ENCODE measurements at places on chromosomes 5 and 9.

- DNase-seq, result peak; percentile 56
Measured at GRCh38 chr5:110880413-110880812, 141.6 kb downstream of the SLC25A46 start.

DNA sequence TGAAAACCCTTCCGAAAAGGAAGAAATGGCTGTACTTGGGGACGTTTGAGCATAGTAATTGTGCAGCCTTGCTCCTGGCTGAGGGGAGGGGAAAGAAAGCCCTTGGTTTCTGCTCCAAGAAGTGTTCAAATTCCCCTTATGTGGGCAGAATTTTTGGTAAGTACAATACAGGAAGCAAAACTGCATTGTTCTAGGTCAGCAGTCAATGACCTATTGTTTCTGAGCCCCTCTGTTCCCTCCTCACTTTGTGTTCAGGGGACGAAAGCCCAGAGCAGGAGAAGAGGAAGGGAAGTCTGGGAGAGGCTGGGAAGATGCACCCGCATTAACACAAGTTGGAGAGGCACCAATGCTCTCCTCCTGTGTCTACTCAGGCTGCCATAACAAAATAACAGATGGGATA lies 11.9 kb downstream of the BASP1 start:
- DNase-seq, result no peak

DNA sequence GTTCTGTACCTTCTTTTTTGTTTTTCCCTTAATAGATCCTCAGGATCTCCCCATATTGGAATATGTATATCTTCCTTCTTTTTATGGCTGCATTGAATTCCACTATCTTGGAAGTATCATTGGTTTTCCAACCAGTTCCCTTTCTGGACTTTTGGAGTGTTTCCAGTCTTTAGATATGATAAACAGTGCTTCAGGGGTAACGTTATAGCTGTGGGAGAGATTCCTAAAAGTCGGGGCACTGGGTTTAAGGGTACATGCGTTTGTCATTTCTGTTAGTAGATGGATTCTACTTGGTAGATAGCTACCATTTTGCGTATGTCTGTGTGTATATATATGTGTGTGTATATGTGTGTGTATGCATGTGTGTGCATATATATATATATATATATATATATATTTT lies 42.0 kb downstream of the EXOSC2 start:
- DNase-seq, result no peak

- DNase-seq, result no peak
Measured at GRCh38 chr9:120345379-120345778, 234.6 kb downstream of the CDK5RAP2 start.

GRCh38 chr5:54745599-54745998 lies 228.0 kb downstream of the SNX18 start:
- DNase-seq, result no peak

DNA sequence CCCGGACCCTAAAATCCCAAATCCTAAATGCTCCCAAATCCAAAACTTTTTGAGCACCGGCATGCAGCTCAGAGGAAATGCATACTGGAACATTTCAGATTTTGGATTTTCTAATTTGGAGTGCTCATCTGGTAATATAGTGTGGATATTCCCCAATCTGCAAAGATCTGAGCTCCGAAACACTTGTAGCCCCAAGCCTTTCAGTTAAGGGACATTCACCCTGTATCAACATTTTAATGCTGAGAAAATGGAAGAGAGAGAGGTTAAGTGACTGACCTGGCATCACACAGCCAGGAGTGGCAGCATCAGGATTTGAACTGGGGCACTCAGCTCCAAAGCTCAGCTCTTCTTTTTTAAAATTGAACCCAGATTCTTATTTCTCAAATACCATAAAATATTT lies 30.7 kb downstream of the QRFP start:
- DNase-seq, result no peak

DNA sequence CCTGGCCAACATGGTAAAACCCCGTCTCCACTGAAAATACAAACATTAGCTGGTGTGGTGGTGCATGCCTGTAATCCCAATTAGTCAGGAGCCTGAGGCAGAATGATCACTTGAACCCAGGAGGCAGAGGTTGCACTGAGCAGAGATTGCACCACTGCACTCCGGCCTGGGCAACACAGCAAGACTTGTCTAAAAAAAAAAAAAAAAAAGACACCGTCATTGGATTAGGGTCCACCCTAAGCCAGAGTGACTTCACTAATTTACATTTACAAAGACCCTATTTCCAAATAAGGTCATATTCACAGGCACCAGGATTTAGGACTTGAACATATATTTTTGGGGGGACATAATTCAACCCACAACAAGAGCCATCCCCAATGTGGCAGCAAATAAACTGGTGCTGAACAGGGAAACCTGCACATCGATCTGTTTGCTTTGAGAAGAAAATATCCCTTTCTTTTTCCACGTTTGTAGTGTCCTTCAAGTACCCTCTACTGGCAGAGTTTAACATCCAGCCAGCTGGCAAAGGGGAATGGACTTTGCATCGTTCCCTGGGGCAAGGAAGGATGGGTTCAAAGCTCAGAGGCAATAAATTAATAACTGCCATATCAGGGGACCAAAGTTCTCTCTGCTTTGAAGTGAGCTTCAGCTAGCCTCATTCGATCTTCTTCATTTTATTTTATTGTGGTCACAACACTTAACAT lies 3.7 kb upstream of the DNAJC25 start:
- DNase-seq, result no peak

- no peak for DNase-seq
Measured at GRCh38 chr9:114218264-114219120, 63.2 kb downstream of the COL27A1 start.

- DNase-seq, result no peak
Measured at GRCh38 chr5:7659420-7659819, 191.5 kb downstream of the CFAP90 start.

DNA sequence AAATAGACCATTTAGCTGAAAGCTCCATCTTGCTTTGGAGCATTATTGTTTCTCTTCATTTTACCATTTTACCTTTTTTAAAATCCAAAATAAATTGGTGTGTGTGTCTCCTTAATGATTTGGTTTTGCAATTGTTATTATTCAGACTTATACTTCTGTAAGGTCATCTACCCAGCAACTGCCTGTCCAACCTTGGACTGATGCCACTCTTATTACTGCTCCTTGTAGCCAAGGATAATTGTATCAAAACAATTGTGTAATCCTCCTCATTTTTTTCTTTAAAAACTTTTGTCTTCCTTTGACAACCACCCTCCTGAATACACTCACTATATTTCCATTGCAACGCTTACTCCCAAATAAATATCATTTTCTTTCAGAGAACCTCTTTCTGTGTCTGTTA lies 30.3 kb upstream of the HMGCR start:
- DNase-seq, result no peak

DNA sequence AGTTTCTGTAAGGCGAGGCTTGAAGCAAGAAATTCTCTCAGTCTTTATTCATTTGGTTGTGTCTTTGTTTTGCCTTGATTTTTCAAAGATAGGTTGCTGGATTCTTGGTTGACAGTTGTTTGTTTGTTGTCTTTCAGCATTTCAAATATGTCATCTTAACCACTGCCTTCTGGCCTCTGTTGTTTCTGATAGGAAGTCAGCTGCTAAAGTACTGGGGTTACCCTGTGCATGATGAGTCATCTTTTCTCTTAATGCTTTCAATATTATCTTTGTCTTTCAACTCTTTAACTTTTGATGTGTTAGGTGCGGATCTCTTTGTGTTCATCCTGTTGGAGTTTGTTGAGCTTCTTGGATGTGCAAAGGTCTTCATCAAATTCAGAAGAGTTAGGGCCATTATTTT lies 1571.3 kb downstream of the MAT2B start:
- DNase-seq, result no peak

DNA sequence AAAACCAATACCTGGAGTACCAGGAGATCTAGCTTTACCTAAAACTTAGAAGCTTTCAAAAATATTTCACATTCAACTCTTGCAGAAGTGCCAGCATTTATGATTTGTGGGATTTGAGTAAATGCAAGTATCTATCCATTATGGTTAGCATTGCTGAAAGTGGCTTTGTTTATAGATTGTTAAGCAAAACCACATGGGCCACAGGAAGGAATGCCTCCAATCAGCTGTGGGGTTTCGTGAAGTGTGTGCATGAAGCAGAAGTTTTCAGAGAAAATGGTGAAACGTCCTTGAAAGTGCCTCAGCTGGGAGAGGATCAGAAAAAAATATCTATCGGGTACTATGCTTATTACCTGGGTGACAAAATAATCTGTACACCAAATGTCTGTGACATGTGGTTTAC lies 4.2 kb downstream of the LECT2 start:
- DNase-seq, result no peak

GRCh38 chr5:41510176-41510831 lies at the start of gene PLCXD3:
Gene PLCXD3, minus strand, starts transcription at chr5:41510601. Its CDS starts 75 bp downstream, at chr5:41510526.
- peak; percentile 60 for DNase-seq

DNA sequence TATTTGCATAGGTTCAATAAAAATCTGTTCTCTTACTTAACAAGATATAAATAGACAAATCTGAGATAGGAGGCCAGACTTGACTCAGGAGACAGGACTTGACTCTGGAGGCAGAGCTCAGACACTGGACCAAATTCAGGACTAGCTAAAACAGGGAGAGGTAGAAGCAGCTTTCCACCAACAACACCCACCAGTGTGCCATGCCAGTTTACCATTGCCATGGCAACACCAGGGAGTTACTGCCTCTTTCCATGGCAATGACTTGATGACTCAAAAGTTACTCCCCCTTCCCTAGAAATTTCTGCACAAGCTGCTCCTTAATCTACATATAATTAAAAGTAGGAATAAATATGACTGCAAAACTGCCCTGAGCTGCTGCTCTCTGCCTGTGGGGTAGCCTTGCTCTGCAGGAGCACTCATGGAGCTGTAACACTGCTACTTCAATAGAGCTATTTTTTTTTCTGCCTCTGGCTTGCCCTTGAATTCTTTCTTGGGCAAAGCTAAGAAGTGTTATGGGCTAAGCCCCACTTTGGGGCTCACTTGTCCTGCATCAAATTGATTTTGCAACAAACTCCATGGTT lies 473.0 kb downstream of the PLK2 start:
- no peak for DNase-seq

DNA sequence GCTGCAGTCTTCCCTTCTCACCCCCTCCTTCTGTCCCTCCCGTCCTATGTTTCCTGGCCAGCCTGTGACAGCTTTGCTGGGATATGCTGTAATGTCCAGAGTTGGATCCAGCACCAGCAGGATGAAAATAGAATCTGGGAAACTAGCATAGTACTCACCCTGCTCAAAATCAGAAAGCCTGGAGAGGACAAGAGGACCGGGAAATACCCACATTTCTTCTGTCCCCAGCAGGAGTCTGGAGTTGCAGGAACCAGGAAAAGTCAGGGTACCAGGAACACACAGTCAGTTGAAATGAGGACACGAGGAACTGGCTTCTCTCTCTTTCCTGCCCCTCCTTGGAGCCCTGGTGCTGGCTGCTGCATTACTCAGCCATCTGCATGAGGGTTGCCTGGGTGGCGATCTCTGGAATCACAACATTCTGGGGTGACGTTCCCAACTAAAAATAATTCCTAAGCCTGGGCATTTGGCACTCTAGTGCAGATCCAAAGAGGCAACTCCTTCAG lies 59.6 kb upstream of the NFIL3 start:
- DNase-seq, result no peak

DNA sequence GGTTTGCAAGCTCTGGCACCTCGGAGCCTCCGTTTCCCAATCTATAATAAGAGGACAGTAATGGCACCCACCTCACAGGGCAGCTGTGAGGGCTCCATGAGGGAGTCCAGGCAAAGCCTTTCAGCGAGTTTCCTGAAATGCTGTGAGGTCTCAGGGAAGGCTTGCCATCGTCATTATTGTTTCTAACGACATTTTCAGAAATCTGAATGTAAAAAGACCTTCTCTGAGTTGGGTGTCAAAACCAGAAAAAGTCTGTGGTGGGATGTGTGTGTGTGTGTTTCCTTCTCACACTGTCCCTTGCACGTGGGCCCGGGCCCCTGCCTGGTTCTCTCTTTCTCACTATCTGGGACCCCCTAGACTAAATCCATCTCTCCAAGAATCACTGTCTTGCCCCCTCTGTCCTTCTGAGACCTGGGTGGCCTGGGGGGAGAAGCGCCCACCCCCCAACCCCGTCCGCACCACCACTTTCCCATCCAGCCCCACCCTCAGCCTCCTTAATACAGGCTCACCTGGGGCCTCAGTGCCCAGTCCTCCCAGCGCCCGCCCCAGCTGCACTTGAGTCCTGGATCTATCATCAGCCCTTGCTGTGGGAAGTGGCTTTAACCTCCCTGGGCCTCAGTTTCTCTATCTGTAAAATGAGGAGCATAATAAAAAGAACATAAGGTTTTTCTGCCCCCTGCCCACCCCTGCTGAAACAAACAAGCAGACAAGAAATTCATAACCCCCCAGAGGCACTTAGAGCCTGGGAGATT lies 180.3 kb downstream of the C9orf50 start:
- DNase-seq, result no peak

DNA sequence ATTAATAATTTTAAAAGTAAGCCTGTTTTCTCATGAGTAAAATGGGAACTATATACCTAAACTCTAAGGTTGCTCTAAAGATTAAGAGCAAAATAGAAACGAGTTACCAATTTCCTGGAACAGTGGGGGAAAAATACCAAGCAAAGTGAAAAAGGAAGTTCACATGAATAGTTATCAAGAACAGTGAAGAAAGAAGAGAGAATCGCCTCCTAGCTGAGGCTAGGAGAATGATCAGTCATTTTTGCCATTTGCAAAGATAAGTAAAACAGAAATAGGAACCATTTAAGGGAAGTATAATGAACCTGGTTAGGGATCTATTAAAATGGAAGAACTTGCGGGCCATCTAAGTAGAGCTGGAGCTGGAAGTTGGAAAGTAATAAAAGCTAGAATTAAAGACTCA lies 50.7 kb downstream of the P4HA2 start:
- DNase-seq, result no peak

- DNase-seq, result no peak
Measured at GRCh38 chr5:73365301-73365853, 83.2 kb downstream of the FOXD1 start.

GRCh38 chr5:161378701-161379100 lies 167.8 kb downstream of the GABRB2 start:
- DNase-seq, result no peak

DNA sequence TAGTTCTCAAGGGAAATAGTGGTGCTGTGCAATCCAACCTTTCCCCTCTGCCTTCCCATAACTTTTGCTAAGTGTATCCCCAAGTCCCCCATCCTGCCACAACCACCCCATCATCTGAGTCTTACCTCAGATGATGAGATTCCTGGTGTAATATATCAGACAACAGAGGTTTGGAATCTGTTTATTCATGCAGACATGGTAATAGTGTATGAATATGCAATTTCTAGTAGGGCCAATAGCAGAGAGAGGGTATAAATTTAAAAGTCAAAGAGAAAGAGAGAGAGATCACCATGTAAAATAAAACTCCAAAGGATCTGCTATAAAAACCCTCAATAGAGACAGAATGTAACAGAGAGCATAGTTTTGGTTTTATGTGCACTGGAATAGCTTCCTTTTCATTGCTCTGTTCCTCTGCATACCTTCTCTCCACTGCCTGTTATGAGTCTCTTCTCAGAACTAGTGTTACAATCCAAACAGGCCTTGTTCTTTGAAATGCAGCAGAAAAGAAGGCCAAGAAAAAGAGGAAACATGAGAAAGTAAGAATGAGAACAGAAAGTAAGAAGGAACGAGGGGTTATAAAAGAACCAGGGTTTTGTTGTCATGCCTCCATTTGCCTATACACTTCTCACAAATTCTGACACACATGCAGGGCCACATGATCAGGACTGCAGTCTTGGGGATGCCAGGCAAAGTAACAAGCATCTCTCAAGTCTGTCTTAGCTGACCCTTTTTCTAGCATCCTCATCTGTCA lies 278.0 kb downstream of the CETN3 start:
- DNase-seq, result no peak
